NCI-H146 (cell line): ENCODE measurements at places on chromosomes 3 and 15.

GRCh38 chr3:100836661-100837060 lies 127.4 kb downstream of the TFG start:
- no peak for DNase-seq

DNA sequence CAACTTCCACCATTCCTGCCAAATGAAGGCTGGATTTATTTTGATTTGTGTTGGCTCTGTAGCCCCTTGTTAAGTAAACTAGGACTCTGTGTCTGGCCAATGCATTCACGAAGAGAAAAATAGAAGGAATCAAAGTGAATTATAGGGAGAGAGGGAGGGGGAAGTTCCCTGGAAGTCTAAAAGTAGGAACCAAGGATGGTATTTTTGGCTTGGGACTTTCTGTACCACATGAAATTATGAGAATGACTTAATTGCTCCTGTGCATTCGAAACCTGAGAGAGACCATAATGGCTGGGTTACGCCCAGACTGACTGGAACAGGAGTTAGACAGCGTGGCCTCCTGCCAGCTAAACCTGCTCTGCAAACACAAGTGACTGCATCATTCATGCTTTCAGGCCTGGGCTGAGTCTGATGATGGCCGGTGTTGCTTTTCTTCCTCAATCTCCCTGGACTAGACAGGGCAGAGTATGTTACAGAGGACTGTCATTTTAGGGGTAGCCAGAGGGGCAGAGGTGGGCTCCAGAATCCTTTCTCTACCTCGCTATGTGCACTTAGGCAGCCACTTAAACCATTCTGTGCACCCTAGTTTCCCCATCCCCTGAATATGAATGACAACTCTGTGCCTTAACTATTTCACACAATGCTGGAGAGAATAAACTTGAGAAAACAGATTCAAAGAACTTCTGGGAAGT lies 58.9 kb downstream of the MYO1E start:
- DNase-seq = peak; percentile 75

- DNase-seq = no peak
These were observed 2.2 kb downstream of the IGF1R start for GRCh38 chr15:98650417-98651035.

DNA sequence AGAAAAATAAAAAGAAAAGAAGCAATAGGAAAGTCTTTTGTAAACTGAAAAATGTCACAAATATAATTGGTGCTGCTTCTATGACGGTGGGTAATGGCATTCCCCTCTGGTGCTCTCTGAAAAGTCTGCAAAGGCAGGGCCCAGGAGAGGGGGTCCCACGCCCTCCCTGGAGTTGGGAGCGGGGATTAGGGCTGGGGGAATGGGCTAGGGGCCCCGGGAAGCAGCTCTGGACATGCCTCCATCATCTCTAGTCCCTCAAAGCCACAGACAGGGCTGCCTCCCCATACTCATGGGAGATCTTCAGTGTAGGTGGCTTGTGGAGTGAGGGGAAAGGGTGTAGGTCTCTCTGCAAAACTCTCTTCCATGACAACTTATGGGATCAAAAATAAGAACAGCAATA lies 7.8 kb upstream of the RHCG start:
- DNase-seq = no peak

GRCh38 chr15:92892201-92892555 lies 7.9 kb upstream of the CHD2 start:
- DNase-seq = no peak

GRCh38 chr3:140152851-140153639 lies 218.1 kb downstream of the CLSTN2 start:
- DNase-seq = no peak
